Retina (tissue), 1 donor: ENCODE measurements at places on chromosomes 13 and 19.

- DNase-seq: peak; percentile 46
Measured at GRCh38 chr19:41373993-41374392, 2.3 kb upstream of the TMEM91 start.

GRCh38 chr13:45994752-45995151, 57.8 kb downstream of the ZC3H13 start:
- no peak for DNase-seq

GRCh38 chr19:3062165-3063105, at the start of gene TLE5:
TSS of gene TLE5 (minus strand) at chr19:3062495. CDS start at chr19:3062200, 295 bp downstream.
- no peak for DNase-seq

- no peak for DNase-seq
Measured at GRCh38 chr13:30753030-30753616, 17.8 kb downstream of the ALOX5AP start.

DNA sequence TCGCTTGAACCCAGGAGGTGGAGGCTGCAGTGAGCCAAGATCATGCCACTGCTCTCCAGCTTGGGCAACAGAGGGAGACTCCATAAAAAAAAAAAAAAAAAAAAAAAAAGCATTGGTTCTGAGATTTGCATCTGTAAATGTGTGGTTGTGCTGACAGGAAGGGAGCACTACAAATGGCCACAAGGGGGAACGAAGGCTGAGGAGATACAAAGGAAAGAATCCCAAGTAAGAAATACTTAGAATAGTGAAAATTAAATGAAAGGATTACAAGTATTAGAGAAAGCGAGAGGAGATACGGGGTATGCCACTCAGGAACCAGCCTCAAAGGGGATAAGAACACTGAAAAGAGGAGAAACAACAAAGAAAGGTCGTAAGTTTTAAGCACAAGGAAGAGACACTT, 284.9 kb downstream of the KLF12 start:
- no peak for DNase-seq

- DNase-seq: no peak
Measured at GRCh38 chr19:12695997-12696365, 450 bp downstream of the FBXW9 start.

DNA sequence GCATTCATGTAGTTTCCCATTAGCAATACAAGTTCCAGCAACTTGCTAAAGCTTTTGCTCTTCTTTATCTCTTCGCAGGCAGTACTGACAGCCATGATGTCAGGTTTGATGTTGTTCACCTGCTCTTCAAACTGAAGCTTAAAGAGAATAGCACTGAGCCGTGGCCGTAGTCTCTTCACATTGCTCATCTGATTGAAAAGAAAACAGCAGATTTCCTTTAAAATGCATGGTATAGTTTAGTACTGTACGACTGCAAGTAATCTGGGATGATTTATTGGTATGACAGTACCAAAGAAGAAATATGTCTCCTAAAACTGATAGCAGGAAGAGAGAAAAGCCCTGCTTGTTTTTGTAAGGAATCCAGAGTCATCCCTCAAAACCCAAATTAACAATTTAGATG, 284.4 kb downstream of the DIAPH3 start:
- no peak for DNase-seq

DNA sequence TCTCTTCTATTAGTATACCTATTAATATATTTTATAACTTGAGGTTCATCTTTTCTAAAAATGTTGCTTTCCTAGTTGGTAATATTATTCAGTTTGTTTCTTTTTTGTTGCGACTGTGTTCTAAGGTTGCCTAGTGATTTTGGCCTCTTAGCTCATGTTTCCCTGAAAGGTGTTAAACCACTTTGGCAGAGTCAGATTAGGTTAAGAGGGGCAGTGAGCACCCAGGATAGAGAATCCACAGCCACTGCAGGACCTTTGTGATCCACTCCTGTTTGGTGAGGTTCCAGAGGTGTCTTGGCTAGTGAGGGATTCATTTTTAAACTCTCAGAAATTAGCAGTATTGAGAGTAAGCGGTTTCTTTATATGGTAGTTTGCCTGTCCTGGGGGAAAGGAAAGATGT, 14.9 kb upstream of the GPR18 start:
- DNase-seq: no peak

DNA sequence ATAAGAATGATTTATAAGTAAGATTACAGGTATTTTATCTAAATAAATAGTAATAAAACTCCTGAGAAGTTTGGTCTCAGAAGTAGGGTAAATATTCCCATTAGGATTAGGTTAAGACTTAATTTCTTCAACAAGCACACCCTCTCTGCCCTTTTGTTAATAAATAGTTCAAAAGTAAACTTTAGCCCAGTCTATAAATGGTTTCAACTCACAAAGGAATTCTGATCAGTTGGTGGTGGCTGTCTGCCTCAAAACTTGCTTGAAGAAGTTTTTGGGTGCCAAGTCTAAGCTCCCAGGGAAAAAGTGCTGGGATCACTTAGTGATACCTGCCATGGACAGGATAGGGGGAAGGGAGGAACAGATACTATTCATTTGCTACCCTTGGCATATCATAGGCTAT, 22.9 kb downstream of the MBNL2 start:
- no peak for DNase-seq

GRCh38 chr19:18338541-18338940, 1.9 kb upstream of the PGPEP1 start:
- DNase-seq: no peak

GRCh38 chr13:23711355-23711754, 141.1 kb downstream of the TNFRSF19 start:
- DNase-seq: no peak

DNA sequence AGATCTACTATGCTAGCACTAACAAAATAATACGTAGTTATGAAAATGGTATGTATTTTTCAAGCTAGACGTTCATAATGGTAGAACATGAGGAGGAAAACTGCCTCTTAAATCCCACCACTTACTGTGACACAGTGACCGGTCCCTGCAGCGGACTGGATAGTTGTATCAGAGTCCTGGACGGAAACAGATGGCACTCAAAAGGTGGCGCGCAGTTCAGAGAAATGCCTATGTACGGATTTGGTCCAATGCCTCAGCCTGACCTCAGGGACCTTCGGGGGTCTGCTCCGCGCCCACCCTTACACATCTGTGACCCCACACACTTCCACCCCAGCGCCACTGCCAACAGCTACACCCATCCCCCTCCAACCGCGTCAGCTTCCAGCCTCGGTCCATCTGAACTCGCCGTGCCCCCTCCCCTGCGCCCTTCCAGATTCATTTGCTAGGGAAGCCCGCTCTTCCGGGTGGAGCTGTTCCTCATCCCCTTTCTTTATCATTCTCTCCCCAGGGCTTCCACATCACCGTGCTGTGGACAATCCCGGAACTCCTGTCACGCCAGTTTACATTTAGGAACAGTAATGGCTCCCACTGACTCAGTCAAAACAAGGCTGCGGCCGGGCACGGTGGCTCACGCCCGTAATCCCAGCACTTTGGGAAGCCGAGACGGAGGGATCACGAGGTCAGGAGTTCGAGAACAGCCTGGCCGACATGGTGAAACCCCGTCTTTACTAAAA, 792 bp upstream of the LENG8 start:
- peak; percentile 80 for DNase-seq

DNA sequence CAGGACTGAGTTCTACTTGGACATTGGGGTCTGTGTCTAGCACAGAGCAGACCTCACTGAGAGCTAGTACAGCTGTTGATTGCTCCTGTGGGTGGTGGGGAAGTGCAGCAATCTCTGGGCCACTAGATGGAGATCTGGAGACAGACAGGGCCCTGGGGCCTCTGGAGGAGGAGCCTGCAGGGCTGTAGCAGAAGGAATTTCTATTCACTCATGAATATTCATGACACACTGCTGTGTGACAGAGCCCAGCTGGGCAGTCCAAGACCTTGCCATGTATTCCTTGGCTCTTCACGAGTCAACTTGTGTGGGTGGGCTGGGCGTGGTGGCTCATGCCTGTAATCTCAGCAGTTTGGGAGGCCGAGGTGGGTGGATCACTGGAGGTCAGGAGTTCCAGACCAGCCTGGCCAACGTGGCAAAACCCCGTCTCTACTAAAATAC, 37.5 kb downstream of the SUGP2 start:
- peak; percentile 31 for DNase-seq

GRCh38 chr13:43838909-43839308, 40.6 kb downstream of the CCDC122 start:
- DNase-seq: no peak

GRCh38 chr19:16371540-16371986, 46.9 kb downstream of the KLF2 start:
- no peak for DNase-seq

- DNase-seq: no peak
Measured at GRCh38 chr13:43122791-43123190, 99.4 kb downstream of the DNAJC15 start.

DNA sequence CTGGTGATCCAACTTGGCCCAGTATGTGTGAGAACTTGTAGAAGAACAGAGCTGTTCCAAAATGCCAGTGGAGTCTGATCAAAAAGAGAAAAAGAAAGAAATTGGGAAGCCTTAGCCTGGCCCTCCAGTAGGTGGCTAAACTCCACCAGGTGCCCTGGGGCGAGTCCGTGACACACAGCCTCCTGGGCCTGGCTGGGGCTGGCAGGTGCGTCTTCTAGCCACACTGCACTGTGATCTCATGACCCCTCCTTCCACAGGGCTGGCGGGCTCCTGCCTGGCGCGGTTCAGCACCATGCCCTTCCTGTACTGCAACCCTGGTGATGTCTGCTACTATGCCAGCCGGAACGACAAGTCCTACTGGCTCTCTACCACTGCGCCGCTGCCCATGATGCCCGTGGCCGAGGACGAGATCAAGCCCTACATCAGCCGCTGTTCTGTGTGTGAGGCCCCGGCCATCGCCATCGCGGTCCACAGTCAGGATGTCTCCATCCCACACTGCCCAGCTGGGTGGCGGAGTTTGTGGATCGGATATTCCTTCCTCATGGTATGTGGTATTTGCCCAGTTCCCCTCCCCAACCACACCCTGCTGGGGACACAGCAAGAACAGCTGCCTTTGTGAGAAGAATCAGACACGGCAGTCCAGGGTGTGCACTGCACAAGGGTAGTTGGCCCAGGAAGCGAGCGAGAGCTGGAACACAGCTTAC, 53.7 kb downstream of the RAB20 start:
- DNase-seq: no peak

- DNase-seq: no peak
Measured at GRCh38 chr13:80462037-80462436, 121.1 kb upstream of the SPRY2 start.

GRCh38 chr13:43434191-43434590, 352.6 kb downstream of the ENOX1 start:
- DNase-seq: no peak

DNA sequence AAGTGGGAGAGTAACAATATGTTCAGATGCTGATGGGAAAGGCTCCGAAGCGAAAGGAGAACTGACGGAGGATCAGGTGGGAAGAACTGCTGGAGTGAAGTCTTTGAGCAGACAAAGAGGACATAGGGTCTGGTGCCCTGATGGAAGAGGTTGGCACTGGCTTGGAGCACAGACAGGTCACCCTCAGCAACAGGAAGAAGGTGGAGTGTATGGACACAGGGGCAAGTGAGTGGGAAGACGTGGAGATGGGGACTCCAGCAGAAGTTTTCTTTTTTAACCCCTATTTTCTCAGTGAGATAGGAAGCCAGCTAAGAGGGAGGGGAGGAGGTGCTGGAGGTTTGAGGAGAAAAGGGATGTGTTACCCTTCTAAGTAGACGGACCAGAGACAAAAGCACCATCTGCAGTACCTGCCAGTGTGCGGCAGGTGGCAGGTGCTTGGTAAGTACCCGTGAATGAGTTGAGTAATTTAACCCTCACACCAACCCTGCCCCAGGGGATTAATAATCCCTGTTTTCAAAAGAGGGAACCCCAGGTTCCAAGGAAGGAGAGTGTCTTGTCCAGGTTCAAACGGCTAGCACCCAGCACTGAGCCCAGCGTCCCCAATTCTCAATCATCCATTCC, 11.2 kb downstream of the HAS1 start:
- no peak for DNase-seq

DNA sequence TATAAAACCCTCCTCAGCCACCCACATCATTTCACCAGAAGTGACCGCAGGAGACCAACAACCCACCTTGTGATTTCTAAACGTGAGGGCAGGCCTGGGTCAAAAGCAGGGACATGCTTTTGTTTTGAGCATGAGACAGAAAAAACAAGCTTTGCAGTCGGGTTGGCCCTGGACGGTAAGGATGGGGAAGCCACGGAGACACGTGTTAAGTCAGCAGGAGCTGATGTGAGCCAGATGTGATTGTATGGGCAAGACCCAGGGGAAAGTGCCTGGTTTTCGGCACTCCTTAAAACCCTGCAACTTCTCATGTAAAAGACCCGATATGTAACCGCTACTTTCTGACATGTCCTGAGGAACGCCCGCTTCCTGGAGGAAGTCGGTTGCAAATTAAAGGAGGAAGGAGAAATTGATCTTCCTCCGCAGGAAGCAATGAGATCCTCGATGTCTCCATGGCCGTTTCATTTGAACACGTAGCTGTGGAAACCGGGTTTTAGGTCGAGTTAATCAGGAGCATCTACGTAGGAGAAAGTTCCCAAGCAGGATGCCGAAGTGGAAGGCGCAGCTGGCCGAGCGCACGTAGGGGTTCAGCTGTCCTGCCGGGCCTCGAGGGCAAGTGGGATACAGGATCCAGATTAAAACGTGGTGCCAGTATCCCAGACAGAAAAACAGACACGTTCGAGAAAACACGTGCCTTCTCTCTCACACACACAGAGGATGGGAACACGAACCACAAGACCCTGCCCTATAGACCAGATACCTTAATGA, 40.5 kb upstream of the POMP start:
- no peak for DNase-seq

DNA sequence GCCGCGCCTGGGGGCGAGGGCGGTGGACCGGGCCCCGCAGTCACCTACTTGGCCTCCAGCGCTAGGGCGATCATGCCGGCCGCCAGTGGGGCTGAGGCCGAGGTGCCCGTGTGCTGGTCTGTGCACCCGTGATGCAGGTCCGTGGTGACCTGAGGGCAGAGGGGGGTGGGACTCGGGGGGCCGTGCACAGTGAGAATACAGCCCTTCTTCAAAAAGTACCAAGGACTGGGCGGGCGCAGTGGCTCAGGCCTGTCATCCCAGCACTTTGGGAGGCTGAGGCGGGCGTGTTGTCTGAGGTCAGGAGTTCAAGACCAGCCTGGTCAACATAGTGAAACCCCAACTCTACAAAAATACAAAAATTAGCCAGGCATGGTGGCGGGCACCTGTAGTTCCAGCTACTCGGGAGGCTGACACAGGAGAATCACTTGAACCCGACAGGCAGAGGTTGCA, 5.0 kb upstream of the C19orf25 start:
- no peak for DNase-seq

DNA sequence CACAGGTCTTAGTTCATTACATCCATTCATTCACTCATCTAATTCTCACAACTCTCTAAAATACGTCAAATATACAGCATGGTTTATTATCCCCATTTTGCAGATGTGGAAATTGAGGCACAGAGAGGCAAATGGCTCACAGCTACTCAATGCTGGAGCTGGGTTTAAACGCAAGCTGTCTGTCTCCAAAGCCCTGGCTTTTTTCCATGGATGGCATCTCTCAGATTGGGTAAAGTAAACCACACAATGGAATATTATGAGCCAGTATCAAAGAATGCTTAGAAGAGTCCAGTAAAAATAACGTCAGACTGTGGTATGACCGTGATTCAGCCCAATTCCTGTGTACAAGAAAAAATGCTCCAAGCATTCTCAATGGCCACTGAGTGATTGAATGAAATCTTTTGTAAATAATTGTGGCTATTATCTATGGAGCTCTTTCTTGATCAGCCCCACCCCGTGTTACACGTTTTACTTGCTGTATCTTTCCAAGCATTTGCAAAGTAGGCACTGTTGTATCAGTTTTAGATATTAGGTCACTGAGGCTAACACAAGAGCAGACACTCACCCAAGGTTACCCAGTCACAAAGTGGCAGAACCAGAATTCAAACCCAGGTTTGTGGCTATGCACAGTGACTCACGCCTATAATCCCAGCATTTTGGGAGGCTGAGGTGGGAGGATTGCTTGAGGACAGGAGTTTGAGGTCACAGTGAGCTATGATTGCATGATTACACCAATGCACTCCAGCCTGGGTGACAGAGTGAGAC, 5.5 kb upstream of the ACP7 start:
- DNase-seq: no peak
